Stimulated activated CD4-positive, alpha-beta T cell treated with anti-CD3 and anti-CD28 coated beads, Interleukin-15, amount 100 ng/mL, for 1 hour (primary cell): ENCODE measurements at places on chromosomes 5 and 9.

DNA sequence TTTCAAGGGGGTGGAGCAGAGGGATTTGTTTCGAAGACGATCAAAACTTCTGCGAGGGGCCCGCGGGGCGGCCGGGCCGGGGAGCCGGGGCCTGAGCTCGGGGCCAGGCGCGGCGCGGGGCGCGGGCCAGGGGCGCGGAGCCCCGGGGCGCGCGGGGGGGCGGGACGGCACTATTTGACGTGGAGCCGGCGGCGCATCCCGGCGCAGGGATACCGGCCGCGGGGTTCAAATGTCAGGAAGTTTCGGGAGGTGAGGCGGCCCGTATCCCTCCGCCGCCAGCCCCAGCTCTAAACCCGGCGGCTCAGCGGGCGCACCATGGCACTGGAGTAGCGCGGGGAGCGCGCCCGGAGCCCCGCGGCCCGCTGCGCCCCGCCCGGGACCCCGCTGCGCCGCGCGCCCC lies at the start of gene LMX1B:
Gene LMX1B, plus strand, starts transcription at position 278 of the 400 bp plus-strand sequence. CDS start 522 bp downstream, outside the sequence.
- no peak for DNase-seq

DNA sequence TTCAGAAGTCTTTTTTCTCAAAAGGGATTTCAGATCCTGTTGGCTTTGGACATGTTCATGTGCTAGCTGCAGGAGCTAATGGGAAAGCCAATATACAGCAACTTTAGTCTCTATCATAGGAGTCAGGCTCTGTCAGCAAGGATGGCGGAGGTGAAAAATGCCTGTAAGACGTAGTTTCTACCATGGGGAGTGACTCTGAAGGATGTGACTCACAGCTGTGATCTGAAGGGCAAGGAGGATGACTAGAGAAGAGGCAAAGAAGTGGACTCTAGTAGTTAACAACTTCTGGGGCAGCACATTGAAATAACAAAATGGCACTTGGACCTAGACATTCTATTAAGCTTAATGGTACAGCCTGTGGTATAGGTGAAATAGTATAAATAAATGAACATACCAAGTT lies 3.1 kb upstream of the NDUFS4 start:
- DNase-seq = no peak

DNA sequence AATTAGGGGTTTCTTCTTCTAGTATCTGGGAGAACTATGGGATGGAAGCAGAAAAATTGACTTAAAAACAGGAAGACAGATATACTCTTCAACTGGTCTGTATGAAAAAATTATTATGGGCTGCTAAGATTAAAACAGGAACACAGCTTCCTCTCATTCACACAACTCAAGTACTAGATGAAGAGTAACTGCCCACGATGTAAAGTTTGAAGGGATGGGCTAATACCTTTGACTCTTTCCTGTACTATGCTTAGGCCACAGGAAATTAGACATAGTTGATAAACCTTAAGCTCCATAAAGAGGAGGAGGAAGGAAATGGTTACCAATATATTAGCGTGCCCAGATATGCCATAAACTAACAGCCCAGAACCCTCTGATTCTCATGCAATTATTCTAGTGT lies 88.6 kb downstream of the ANKRD31 start:
- DNase-seq = no peak

- no peak for DNase-seq
Observed at GRCh38 chr5:14442536-14442935, 139.1 kb upstream of the OTULINL start.
